ENCODE measurements at places on chromosomes 5 and 9. TPM values are rescaled to one million over a fixed set of nuclear protein-coding genes. Genes with fewer than 3 reads are reported as not detected.

MVB12B gene
- total RNA-seq: 13.6 TPM

SMIM33 gene
- not detected for total RNA-seq

TTC16 gene
- total RNA-seq: 0.09 TPM

ENHO gene
- 0.74 TPM for total RNA-seq

ITGA2 gene
- 21.3 TPM for total RNA-seq

PCA3 gene
- total RNA-seq: 0.24 TPM

EQTN gene
- not detected for total RNA-seq

ZFP2 gene
- 2.3 TPM for total RNA-seq

SNX24 gene
- total RNA-seq: 14.9 TPM

All from posterior vena cava (tissue), 2 donors.